ENCODE measurements at places on chromosomes 3 and 15.

- H3K36me3 ChIP-seq: no peaks in the 10 kb centered on the region
- no peak for DNase-seq
- peaks cover 27% of the 10 kb centered on the region for H3K27me3 ChIP-seq
- H3K4me1 ChIP-seq: no peaks in the 10 kb centered on the region
- H3K27ac ChIP-seq: no peak overlapping the region
- H3K4me3 ChIP-seq: no peak overlapping the region
Measured at GRCh38 chr3:126407412-126408044, 12.8 kb downstream of the CFAP100 start.

GRCh38 chr3:165195640-165196576 lies at the start of gene SLITRK3:
Gene SLITRK3, minus strand, starts transcription at chr3:165196384. Its CDS starts 5,554 bp downstream, at chr3:165190830.
- H3K4me3 ChIP-seq: no peak within 1 kb of the TSS
- no peak within 1 kb of the TSS for H3K27ac ChIP-seq

- peaks cover 94% of the 10 kb centered on the region for H3K27me3 ChIP-seq
- no peak overlapping the region for H3K4me3 ChIP-seq
- DNase-seq: no peak
- H3K27ac ChIP-seq: no peak overlapping the region
Measured at GRCh38 chr3:11929531-11929930, 74.7 kb upstream of the SYN2 start.

DNA sequence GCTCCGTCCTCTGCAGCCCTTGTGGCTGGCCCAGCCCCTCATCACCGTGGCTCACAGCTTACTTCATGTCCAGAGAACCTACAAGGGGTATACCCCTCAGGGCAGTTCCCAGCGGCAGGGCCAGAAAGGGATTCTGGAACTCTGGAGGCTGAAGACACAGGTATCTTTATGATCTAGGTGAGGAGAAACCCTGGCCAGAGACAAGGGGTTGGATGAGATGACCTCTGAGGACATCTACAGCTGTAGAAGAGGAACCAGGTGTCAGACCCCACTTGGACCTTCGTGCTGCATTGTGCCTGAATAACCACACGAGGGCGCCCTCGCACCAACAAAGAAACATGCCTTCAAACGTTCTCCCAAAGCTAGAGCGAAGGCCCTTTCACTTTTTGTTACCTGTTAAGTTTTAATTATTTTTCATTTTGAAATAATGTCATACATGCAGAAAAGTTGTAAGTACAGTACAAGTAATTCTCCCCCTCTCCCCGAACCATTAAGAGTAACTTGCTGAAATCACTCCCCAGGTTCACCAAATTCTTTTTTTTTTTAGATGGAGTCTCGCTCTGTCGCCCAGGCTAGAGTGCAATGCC lies 118.7 kb upstream of the SMAD3 start:
- peak; percentile 72 for DNase-seq
- no peaks in the 10 kb centered on the region for H3K36me3 ChIP-seq
- no peaks in the 10 kb centered on the region for H3K27me3 ChIP-seq
- H3K27ac ChIP-seq: no peak overlapping the region
- H3K4me3 ChIP-seq: no peak overlapping the region
